CD4-positive, alpha-beta T cell treated with Interleukin-6 for 4 hours (primary cell): ENCODE measurements at places on chromosomes 13 and 19.

DNA sequence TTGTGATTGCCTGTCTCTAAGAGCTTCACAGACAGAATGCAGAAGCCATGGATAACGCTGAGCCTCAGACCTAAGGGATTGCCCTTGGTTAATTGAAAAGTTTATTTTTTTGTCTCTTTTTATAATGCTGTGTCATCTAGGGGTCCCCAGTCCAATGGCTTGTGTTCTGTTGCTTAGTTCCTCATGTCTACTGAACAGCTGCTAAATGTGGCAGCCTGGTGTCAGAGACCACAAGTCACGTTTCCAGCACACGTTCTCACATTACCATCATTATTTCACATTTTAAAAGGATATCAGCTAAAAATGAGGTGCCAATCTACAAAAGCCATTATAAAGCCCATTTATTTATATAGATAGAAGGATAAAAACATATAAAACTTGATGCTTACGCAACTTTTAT, 1362.0 kb downstream of the PCDH9 start:
- DNase-seq: no peak

GRCh38 chr19:8129061-8129618, 20.3 kb downstream of the FBN3 start:
- DNase-seq: no peak

DNA sequence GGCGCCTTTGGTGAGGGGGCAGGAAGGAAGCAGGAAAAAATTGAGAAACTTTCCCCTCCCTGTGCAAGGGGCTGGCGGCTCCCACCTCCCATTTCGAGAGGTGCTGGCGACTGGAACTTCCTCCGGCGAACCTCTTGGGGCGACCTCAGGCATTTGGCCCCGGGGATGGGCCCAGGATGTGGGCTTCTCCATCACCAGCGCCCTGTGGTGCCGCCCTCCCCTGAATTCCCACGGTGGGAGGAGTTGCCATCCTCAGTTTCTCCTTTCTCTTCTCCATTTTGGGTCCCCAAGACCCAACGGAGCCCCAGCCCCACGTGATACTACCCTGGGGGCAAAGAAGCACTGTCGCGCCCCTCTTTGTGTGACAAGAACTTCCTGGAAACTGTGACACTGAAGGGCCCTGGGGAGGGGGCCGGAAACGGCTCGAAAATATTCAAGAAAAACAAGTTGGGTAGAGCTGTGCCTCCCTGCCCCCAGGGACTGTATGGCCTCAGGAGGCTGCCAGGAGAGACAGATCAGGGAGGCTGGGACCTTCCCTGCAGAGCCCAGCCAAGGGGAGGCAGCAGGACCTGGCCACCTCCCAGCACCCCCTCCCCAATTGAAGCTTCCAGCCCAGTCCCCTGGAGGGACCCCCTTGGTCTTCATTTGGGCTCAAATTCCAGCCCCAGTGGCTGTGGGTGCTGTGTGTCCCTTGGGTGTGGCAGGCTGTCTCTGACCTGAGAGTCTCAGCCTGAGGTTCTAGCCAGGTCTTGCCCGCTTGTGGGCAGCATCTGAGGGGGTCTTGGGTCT, 16.2 kb upstream of the AP1M2 start:
- peak; percentile 89 for DNase-seq

GRCh38 chr13:32017474-32017873, 14.1 kb upstream of the FRY start:
- DNase-seq: no peak

GRCh38 chr13:64928696-64929499, 2301.2 kb downstream of the PCDH9 start:
- no peak for DNase-seq

DNA sequence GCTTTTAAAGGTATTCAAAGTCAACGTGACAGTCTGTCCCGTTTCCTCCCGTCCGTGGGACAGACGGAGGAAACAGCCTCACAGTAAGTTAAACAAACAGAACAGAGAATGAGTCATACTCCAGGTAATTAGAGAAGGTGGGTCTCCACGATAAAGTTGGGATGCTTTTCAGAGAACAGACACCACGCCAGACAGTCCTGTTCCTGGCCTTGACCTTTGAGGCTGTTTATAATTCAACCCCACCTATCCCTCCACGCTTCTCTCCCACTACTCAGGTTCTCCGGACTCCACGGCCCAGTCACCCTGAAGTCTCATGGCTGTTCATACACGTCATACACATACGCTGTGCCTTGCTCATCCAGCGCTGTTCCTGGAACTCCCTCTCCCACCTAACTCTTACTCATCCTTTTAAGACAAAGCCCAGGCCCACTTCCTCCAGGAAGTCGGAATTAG, 42.5 kb downstream of the ARHGEF18 start:
- no peak for DNase-seq
